ENCODE measurements at places on chromosomes 1 and 21.

GRCh38 chr1:184630679-184631060 is 124.0 kb downstream of the EDEM3 start:
- no peak for DNase-seq

DNA sequence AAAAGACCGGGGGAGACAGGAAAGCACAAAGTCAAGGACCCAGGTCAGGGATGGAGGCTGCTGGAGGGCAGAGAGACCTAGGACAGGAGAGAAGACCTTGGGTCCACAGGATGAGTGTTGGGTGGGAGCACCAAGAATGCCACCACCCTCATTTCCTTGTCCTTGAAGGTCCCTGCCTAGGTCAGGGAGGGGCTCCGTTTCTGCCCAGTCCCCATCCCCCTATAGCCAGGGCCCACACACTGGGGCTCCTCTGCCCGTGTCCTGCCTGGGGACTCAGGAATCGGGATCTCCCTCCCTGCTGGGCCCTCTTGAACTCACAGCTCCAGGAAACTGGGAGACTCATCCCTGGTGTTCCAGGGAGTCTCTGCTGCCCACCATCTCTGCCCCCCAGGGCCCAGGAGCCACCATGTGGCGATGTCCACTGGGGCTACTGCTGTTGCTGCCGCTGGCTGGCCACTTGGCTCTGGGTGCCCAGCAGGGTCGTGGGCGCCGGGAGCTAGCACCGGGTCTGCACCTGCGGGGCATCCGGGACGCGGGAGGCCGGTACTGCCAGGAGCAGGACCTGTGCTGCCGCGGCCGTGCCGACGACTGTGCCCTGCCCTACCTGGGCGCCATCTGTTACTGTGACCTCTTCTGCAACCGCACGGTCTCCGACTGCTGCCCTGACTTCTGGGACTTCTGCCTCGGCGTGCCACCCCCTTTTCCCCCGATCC is 584 bp downstream of the TINAGL1 start:
- no peak for DNase-seq

DNA sequence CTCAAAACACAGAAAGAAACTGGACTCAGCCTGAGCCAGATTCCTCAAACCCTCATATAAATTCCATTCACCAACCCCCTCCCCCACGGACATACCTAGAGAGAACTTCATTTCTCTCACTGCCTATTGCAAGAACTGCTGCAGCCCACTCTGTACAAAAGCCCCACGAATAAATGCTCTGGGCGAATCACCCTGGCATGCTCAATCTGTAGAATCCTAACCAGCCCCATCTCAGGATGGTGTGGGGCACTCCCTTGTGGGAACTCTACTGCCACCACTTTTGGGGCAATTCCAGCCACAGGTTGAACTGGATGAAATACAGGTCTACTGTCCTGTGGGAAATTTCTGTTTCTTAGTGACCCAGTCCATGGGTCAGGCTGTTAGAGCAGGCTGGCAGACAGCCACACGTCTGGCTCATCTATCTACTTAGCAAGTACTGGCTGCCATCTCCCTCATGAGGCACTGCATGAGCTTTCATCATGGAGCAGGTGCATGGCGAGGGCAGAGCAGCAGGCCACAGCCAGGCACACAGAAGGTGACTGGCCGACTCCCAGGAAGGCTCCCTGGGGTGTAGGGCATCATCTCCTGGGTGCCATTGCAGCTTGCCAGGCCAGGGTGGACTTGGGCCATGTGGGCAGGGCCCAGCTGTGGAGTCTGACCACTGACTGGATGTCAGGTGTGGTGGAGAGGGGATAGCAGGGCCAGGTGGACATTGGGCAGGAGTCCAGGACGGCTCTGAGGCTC is 1.6 kb upstream of the C1orf35 start:
- DNase-seq: no peak

DNA sequence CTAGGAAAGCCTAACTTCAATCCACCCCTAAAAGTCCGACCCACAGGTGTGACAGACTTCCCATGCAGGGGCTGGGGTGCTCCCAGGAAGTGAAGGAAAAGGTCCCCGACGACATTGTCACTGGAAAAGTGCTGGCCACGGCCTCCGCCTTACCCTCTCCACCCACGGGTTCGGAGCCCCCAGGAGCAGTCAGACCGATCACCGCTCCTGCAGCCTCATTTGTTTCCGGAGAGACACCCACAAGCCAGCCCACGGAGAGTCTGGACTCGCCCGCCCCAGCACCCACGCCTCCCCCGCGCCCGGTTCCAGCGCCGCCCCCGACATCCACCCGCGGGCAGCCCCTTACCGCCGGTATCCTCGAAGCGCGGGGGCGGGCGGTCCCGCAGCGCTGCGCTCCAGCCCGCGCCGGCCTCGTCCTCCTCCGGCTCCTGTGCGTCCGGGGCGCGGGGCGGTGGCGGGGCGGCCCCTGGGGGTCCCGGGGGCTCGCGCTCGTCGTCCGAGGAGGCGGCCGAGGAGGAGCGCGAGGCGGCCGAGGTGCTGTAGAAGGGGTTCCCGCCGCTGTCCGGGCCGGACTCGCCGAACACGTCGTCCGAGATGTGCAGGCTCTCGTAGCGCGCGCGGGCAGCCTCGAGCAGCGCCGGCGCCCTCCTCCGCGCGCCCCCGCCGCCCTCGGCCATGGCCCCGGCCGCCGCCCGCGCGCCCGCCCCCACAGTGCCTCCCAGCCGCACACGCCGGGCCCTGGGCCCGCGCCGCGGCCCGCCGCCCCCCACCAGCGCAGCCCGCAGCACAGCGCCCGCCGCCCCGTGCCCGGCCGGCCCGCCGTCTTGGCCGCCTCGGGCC is 660 bp downstream of the PGBD5 start:
- DNase-seq: no peak

GRCh38 chr1:962381-963300 is 2.3 kb downstream of the KLHL17 start:
- DNase-seq: no peak

GRCh38 chr1:15826810-15827507 is 19.5 kb upstream of the UQCRHL start:
- no peak for DNase-seq

Measured in stimulated activated CD8-positive, alpha-beta memory T cell treated with anti-CD3 and anti-CD28 coated beads, Interleukin-7, amount 100 ng/mL, for 1 hour (primary cell).